CD8-positive, alpha-beta memory T cell (primary cell): ENCODE measurements at places on chromosomes 2 and 18.

DNA sequence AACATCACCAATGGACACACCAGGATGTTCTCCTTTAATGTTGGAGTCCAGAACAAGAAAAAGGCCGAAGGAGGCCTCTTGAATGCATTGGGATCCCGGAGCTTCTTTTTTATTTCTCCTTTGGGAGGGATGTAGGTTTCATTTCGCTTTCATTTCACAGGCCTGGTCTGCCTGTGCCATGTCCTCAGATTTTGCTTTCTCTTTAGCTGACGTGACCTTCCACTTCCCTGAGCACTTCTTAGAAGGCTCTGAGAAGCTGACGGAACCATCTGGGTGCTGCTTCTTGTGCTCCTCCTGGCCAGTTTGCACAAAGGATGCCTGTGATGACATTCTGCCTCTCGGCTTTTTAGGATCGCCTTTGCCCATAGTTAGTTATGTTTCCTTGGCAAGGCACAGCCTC lies 15.1 kb upstream of the MBOAT2 start:
- DNase-seq: no peak

DNA sequence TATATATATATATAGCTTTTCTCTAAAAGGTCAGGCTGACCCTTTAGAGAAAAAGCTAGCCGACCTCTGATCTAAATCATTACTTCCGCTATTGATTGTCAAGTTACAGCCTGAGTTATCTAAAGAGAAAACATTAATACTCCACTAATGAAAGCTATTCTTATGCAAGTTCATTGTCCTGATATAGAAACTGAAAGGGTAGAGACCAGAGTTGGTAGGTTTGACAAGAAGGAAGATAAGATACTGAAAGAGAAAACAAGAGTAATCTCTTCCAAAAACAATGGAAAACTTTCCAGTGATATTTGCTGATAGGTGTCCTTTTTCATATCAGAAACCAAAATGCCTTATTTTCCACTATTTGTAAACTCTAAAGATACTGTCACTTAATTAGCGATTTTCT lies 62.8 kb upstream of the SLC39A10 start:
- no peak for DNase-seq

GRCh38 chr18:58819051-58819450 lies 45.6 kb upstream of the ZNF532 start:
- DNase-seq: no peak

GRCh38 chr2:134660626-134661402 lies 58.0 kb downstream of the TMEM163 start:
- no peak for DNase-seq

DNA sequence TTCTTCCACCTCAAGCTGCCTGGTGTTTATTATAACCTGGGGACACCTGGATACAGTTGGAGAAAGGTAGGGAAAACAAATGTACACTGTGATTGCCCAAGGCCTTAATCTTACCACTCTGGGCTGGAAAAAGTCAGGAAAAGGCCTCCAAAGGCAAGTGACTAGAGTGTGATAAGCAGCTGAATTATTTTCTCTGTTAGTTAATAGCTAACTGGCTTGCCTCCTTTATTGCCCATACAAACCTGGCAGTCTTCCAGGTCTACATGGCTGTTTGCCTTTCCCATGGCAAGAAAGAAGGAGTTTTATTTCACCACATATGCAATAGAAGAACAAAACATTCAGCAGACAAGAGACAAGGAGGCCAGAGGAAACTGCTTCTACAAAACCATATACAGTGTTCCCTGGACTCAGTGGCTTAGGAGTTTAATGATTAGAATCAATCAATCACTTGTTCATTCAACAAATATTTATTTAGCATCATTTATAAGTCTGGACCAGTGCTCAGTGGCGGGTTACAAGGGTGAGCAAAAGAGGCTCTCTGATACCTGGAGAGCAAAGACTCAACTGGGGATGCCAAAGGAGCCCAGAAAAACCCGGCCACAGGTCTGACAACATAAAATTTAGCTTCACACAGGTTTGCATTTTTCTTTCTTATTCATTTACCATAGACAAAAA lies 27.5 kb upstream of the SUCLG1 start:
- DNase-seq: no peak

GRCh38 chr2:191597186-191597751 lies 80.7 kb upstream of the NABP1 start:
- no peak for DNase-seq

- no peak for DNase-seq
Observed at GRCh38 chr2:158781353-158781961, 13.7 kb upstream of the DAPL1 start.

DNA sequence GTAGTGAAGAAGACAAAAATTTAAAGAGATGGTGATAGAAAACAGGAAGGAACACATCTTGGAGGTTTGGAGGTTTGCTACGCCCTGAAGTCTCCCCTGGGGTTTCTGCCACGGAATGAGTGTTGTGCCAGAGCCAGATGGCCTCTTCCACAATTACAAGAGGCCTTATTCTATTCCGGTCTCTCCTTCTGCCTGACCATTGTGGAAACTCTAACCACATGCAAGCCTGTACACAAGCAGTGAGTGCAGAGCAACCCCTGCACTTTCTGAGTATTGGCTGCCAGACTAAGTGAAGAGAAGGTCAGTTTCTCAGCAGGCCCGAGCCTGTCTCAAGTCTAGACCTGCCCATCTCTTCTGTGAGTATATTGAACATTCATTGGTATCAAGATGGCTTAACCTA lies 22.7 kb upstream of the MYO1B start:
- no peak for DNase-seq

DNA sequence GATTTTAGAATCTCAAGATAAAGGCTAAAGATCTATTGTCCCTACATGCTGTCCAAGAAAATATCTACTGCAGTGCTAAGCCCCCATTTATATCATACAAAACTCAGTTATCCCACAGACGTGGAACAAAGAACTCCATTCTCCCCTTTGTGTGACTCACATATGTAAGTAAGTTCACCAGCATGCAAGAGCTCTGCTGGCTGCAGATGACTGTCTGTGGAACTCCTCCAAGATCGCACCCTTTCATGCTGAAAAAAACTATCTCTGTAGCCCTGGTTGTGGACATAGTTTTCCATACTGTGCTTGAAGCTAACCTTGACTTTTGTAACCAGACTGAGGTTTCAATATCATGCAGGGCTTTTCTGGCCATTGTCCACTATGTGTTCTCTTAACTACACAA lies 207.1 kb downstream of the ZNF521 start:
- DNase-seq: no peak

- no peak for DNase-seq
Observed at GRCh38 chr2:85066006-85066740, 67.0 kb upstream of the TCF7L1 start.

GRCh38 chr2:48929571-48930301 lies 174.2 kb upstream of the LHCGR start:
- no peak for DNase-seq

DNA sequence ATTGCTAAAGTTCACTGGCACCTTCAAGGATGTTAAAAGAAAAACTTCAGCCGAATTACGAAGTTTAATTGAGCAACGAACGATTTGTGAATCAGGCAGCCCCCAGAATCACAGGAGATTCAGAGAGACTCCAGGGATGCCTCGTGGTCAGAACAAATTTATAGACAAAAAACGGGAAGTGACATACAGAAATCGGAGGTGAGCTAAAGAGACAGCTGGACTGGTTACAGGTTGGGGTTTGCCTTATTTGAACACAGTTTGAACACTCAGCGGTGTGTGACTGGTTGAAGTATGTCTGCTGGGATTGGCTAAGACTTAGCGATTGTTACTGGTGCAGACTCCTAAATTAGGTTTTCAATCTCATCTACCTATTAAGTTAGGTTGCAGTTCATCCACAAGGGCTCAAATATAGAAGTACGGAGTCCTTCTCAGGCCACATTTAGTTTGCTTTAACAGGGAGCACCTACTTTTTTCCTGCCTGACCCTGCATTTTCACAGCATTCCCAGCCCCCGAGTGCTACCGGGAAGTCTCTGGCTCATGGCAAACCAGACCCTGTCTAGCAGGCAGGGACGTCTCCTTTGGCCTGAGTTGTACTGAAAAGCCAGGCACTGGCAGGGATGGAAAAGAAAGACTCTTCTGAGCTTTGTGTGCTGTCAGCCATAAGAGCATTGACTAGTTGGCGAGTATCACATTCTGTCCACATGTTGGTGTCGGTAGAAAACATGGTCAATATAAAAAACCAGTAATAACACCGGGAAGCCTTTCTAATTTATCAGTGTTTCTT lies 41.1 kb downstream of the CDCA7 start:
- DNase-seq: no peak

- no peak for DNase-seq
Observed at GRCh38 chr18:13136904-13137669, 81.5 kb upstream of the LDLRAD4 start.

DNA sequence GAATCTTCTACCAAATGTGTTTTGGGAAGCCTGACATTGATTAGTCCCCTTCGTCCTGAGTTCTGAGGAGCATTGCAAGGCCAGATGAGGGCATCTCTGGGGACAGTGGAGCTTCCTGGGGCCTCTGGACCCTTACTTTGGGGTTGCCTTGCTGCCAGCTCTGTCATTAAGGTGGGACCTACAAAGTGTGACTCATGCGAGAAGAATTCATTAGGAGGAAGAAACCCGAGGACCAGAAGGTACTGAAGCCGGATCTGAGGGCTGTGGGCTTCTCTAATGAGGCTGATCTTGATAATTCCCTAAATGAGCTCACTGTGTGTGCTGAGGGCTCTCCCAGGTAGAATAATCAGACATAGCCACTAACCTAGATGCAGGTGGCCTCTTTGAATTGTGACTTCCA lies 695 bp upstream of the SCYGR2 start:
- no peak for DNase-seq

GRCh38 chr2:219332542-219332941 lies at the start of gene RESP18:
Gene RESP18, minus strand, starts transcription at chr2:219332744.
- DNase-seq: no peak

DNA sequence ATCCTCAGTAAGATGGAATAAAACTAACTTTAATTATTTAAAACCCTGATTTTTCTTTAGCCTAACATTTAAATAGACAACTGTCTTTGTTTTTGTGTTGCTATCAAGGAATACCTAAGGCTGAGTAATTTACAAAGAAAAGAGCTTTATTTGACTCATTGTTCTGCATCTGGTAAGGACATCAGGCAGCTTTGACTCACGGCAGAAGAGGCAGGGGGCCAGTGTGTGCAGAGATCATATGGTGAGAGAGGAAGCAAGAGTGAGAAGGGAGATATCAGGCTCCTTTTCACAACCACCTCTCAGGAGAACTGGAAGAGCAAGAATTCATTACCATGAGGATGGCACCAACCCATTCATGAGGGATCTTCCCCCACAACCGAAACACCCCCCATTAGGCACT lies 64.6 kb upstream of the TFPI start:
- no peak for DNase-seq

DNA sequence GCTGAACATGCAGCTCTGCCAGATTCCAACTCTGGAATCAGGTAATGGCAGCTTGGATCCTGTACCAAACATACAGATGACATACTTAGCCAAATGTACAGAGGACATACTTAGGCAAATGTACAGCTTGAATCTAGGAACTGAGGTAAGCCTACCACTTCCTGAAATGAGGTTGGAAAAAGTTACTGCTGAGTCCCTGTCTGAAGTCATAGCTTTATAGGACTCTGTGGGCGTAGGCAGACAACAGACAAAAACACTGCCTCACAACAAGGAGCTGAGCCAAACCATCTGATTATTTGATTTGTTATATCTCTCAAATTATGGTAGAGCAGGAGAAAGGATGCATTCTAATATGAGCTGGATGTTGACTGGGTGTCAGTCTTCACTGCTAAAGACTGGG lies 290.2 kb upstream of the TCF4 start:
- no peak for DNase-seq

DNA sequence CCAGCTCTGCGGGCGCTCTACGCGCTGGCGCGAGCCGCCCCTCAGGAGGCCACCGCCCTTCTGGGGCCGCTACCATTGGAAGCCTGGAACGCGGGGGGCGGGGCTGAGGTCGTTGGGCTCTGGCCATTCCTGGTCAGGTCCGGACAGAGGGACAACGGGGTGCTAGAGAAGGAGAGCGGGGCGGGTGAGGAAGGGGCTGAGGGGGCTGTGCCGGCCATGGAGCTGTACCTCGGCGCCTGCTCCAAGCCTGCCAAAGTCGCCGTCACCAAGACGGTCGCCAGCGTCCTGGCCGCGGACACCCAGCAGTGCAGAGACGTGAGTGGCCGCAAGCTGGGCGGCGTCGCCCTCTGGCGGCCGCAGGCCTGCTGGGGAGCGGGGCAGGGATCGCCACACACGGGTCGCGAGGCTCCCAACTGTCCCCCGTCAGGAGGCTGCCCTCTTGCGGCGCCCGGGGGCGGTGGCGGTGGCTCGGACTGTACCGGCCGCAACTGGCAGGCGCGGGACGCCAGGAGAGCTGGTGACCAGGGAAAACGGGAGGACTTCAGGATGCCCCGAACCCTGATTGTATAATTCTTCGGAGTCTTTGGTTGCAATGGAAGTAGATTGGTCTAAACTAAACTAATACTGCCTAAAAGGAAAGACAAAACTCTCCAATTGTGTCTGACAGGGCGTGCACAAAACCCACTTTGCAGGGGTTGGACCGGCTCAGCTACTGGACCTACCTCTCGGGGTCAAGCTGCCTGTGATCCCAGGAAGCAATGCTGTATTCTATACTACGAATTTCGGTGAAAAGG lies at the start of gene FSIP2:
Gene FSIP2, plus strand, starts transcription at position 126 of the 794 bp plus-strand sequence. Its CDS starts 91 bp downstream, at position 217.
- DNase-seq: peak; percentile 41

DNA sequence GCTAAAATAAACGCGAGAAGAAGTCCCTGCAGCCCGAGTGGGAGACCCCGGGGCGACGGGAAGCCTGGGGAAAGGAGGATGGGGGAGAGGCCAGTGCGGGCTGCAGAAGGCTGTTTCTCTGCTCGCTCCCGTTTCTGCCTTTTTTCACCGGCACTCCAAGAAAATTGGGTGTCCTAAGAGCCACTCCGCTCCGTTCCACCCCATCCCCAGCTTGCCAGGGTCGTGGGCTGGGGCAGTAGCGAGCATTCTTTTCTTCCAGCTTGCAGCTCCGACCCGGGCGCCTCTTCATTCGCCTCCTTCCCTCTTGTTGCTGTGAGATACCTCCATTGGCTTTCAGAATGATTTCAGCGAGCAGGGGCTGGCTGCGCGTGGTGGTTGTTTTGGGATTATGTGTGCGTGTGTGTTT lies 1.1 kb downstream of the HOXD3 start:
- no peak for DNase-seq

DNA sequence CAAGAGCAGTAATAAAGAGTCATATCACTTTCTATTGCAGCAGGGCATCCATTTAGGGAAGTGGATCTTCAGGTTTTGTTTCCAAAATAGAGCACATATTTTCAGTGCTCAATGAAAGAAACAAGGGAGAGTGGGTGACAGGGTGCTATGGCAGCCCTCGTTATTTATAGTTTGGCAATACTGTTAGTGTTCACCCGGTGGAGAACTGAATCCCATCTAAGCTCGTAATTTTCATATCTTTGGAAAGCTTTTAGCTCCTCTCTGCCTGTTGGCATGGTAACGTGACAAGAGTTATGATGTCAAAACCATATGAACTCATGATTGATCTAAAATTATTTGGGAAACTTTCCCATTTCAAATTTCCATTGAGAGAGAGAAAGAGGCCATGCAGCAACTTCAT lies 331.9 kb downstream of the LRRTM1 start:
- DNase-seq: no peak

GRCh38 chr2:220469201-220469600 lies 841.8 kb downstream of the SLC4A3 start:
- no peak for DNase-seq
